ENCODE measurements at places on chromosomes 6 and 20.
A peak's percentile ranks its signal among the peaks of the same experiment; 100 is the strongest.

DNA sequence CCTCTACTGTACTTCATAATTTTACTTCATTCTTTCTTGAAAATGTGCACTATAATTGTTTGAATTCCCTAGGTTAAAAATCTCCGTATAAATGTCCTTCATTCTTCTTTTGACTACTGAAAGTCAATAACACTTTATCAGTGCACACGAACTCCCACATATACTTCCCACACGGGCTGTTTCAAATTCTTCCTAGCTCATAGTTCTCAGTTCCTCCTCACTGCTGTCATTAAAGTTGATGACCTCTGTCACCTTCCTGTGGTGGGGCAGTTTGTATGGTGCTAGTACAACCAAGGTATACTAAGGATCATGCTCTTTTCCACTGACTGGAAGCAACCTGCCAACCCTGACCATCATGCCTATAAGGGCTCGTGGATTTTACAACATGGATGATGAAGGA lies 40.0 kb upstream of the CD2AP start:
- DNase-seq = no peak

GRCh38 chr6:160088069-160088783 lies 33.4 kb upstream of the SLC22A1 start:
- peak; percentile 37 for DNase-seq

DNA sequence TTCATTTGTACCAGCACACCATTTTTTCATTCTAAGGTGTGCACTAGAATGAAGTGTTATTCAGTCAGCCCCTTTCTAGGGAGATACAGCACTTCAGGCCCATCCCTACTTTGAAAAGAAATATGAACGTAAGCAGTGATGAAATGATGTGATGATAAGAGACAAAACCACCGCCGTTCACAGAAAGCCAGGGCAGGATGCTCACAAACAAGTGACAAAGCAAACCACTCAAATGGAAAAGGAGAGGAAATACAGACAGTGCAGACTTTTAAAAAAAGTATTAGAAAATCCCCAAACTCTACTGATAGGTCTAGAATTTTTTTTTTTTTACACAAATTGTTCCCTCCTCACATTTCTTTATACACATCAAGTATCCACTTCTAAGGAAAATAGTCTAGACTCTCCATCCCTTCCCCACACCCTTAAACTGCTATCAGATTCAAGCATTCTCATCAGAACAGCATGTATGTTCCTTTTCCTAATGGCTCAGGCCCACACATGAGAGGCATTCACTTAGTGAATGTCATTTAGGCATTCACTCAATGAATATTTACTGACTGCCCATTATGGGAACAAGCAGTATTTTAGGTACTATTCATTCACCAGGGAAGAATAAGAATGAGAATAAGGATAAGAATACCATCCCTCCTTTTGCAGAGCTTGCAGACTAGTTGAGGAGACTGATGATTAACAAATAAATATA lies 243.5 kb downstream of the GMPR start:
- DNase-seq = no peak

DNA sequence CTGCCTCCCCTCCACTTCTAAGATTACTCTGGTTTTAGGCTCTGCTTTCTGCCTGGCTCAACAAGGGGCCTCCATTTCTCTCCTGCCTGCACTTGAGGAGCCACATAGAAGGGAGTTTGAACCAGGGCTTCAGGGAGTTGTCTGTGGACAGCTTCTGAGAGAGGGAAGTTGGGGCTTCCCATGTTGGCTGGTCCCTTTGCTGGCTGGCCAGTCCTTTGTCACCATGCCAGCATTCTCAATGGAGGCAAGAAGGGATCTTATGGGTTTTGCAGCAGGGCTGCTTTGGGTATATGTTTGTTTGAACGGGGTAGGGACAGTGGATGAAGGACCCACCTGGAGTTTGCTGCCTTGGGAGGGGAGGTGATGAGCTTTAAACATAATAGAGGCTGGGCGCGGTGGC lies 124.9 kb downstream of the CARMIL1 start:
- DNase-seq = no peak

- no peak for DNase-seq
These were observed 934.4 kb downstream of the KIF16B start for GRCh38 chr20:15638816-15639215.

GRCh38 chr6:161926324-161926723 lies 652.5 kb upstream of the AGPAT4 start:
- DNase-seq = no peak

DNA sequence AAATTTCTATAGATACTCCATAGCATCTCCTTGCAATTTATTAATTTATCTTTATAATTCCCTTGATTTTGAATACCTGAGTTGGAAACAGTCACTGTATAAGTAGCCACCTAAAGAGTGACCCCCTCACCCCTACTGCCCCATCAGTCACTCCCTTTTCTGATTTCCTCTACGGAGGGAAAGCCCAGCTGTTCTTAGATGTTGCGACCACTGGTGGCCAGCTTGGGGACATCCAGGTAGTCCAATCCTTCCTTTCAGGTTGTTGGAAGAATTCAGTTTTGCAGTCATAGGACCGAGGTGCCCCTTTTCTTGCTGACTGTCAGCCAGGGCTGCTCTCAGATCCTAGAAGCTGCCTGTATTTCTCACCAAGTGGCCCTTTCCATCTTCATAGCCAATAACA lies 87.8 kb downstream of the BMP6 start:
- DNase-seq = no peak

GRCh38 chr6:125974214-125974866 lies 12.0 kb upstream of the TRMT11 start:
- no peak for DNase-seq
